ENCODE measurements at places on chromosomes 5 and 9.

DNA sequence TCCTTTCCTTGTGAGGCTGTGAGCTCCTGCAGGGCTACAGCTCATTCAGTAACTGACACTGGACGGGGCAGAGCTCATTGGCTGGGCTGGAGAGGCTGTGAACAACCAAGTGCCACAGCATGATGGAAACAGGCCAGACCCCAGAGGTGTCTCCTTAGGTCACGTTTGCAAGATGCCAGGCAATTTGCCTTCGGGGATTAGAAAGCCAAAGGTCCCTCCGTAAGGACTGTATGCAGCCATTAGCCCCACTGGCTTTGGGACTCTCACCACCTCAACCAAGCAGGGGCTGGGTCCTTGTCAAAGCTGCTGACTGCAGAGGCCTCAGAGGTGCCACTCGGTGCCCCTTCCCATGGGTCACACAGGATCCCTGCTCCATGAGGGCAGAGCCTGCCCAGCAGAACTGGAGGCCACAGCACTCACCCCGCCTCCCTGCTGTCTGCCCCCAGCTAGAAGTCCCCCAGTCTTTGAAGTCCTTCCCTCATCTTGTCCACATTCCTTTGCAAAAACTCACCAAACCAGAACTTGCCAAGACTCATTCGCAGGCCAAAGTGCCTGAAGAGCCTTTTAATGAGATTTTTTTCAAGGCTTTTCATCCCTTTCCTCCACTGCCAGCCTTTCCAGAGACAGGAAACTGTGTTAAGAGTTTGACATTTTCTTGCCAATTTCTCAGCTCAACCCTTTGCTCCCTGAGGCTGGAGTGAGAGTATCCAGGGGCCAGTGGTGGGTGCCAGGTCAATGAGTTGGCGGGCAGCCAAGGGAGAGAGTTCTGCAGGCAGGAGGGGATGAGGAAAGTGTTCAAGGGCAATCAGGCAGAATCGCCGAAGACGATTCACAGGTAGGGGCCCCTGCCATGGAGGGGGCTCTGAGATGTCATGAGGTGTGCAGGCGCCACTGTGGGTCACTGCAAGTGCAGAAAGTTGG, 39.7 kb upstream of the SLC25A51 start:
- DNase-seq = no peak

DNA sequence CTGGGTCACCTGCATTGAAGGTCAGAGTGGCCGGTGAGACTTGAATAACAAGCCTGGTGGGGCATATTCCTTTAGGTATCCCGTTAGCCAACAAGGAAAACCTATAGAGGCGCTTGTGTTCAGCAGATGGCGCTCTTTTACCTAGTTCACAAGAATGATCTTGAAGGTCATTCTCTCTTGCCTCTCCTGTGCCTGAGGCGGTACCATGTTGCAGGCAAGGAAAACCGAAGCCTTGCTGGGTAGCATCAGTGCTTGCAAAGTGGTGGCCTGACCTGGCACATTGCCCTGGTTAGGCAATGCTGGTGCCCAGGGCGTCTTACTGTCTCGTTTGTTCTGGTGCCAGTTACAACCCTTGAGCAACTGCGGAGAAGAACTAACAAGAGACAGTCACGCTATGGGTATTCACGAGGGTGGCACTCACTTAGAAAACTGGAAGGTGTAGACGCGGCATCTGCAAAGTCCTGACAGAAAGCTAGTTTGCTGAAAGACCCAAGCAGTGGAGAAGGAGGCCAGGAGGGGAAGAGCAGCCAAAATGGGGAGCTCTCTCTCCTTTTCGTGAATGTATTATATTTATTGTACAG, 56.7 kb downstream of the AOPEP start:
- peak; percentile 56 for DNase-seq

GRCh38 chr9:108511307-108511706, 344.5 kb downstream of the ACTL7B start:
- no peak for DNase-seq

- no peak for DNase-seq
Observed at GRCh38 chr9:93479726-93480125, 26.3 kb upstream of the FAM120AOS start.

DNA sequence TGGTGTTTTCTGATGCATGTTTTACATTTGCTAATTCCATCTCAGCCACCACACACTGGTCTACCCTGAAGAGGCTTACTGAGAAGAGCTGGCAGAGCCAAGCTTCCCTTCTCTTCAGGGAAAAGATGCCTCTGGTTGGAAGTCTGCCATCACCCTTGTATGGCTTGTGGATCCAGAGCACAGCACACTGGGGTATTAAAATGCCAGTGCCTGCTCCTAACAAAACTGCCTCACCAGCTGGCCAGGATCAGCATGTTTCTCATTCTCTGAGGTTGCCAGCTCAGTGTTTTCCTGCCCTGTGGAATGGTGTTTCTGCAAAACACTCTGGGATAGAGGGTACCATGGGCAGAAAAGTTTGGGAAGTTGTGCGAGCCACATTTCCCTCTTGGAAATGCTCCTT, 31.6 kb upstream of the ZNF618 start:
- DNase-seq = no peak
